A375 (cell line): ENCODE measurements at places on chromosomes 5 and 9. TPM values are rescaled to one million over a fixed set of nuclear protein-coding genes. Genes with fewer than 3 reads are reported as not detected.

The PCA3 gene
- total RNA-seq = not detected in 2 replicates

The WNK2 gene
- 0.98 and 1.5 TPM in 2 replicates for total RNA-seq

The CCDC69 gene
- 2.1 and 2.3 TPM in 2 replicates for total RNA-seq

The OR1Q1 gene
- not detected in 2 replicates for total RNA-seq

The LHX3 gene
- total RNA-seq = not detected in 2 replicates

The LHX6 gene
- 0.72 and 1.7 TPM in 2 replicates for total RNA-seq

The DBH gene
- not detected in 2 replicates for total RNA-seq

The PSMD5 gene
- total RNA-seq = 15.0 and 15.9 TPM in 2 replicates

The SPINK7 gene
- total RNA-seq = not detected in 2 replicates

The STPG3 gene
- total RNA-seq = not detected in 2 replicates

The ADRA1B gene
- 1.3 and 2.7 TPM in 2 replicates for total RNA-seq

The CDH10 gene
- 1.2 and 1.7 TPM in 2 replicates for total RNA-seq

The DHFR gene
- total RNA-seq = 43.7 and 44.9 TPM in 2 replicates

The SLC6A3 gene
- total RNA-seq = not detected in 2 replicates

The FNBP1 gene
- total RNA-seq = 35.8 and 44.0 TPM in 2 replicates

The KCNIP1 gene
- total RNA-seq = not detected in 2 replicates

The PCDHGA4 gene
- total RNA-seq = 1.9 and 2.0 TPM in 2 replicates

The WDR70 gene
- 30.2 and 40.3 TPM in 2 replicates for total RNA-seq

The CEP72 gene
- 8.4 and 10.5 TPM in 2 replicates for total RNA-seq

The CARD9 gene
- 2.5 and 4.3 TPM in 2 replicates for total RNA-seq

The ANKRD33B gene
- 11.8 and 13.6 TPM in 2 replicates for total RNA-seq

The SV2C gene
- total RNA-seq = not detected in 2 replicates

The CNTNAP3B gene
- total RNA-seq = 52.9 and 53.8 TPM in 2 replicates

The GLDC gene
- total RNA-seq = 10.4 and 15.6 TPM in 2 replicates

The BNIP1 gene
- 27.1 and 28.2 TPM in 2 replicates for total RNA-seq

The C9orf50 gene
- total RNA-seq = 0.34 and 0.56 TPM in 2 replicates

The GFRA3 gene
- 0.08 TPM in 1 of 2 replicates, not detected in the other for total RNA-seq

The BTNL8 gene
- 0.57 and 0.72 TPM in 2 replicates for total RNA-seq

The TRPM6 gene
- not detected in 2 replicates for total RNA-seq

The IFNK gene
- not detected in 2 replicates for total RNA-seq

The DMRT1 gene
- total RNA-seq = not detected in 2 replicates

The CCNB1 gene
- 149 and 179 TPM in 2 replicates for total RNA-seq

The PLEKHG4B gene
- 0.37 and 0.83 TPM in 2 replicates for total RNA-seq

The PTGDS gene
- 1.4 TPM in 1 of 2 replicates, not detected in the other for total RNA-seq

The INSL6 gene
- total RNA-seq = not detected in 2 replicates
